ENCODE measurements at places on chromosomes 1 and 21.

DNA sequence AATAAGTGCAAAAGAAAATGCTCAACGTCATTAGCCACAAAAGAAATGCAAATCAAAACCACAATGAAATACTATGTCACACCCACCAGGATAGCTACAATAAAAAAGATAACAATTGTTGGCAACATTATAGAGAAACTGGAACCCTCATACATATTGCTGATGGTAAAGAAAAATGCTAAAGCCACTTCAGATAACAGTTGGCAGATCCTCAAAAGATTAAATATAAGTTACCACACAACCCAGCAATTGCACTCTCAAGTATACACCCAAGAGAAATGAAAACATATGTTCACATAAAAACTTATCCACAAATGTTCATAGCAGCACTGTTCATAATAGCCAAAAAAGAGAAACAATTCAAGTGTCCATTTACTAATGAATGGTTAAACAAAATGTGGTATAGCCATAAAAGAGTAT is 20.7 kb downstream of the TRIM33 start:
- DNase-seq, result no peak

- no peak for DNase-seq
Measured at GRCh38 chr1:30038134-30039025, 685.0 kb downstream of the MATN1 start.

- no peak for DNase-seq
Measured at GRCh38 chr1:212752252-212752933, 39.2 kb downstream of the NSL1 start.

GRCh38 chr21:46178961-46179360 is 5.3 kb downstream of the SPATC1L start:
- no peak for DNase-seq

- DNase-seq, result no peak
Measured at GRCh38 chr1:57017200-57017599, 51.4 kb upstream of the C8B start.

DNA sequence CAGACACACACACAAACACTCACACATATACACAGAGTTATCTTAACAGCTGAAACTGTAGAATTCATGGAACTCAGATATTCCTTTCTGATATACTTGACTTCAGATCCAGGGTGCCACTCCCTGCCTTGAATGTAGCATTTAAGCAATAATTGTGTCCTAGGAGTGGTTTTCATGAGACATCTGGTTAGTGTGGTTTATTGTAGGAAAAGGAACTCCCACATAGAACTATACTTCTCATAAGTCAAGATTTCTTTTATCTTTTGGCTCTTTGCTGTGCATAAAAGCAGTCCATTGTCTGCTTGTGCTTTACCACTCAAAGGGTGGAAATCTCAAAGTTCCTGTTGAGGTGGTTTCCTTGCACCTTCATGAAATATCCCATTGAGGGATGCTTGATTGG is 272.6 kb upstream of the SGIP1 start:
- DNase-seq, result no peak

DNA sequence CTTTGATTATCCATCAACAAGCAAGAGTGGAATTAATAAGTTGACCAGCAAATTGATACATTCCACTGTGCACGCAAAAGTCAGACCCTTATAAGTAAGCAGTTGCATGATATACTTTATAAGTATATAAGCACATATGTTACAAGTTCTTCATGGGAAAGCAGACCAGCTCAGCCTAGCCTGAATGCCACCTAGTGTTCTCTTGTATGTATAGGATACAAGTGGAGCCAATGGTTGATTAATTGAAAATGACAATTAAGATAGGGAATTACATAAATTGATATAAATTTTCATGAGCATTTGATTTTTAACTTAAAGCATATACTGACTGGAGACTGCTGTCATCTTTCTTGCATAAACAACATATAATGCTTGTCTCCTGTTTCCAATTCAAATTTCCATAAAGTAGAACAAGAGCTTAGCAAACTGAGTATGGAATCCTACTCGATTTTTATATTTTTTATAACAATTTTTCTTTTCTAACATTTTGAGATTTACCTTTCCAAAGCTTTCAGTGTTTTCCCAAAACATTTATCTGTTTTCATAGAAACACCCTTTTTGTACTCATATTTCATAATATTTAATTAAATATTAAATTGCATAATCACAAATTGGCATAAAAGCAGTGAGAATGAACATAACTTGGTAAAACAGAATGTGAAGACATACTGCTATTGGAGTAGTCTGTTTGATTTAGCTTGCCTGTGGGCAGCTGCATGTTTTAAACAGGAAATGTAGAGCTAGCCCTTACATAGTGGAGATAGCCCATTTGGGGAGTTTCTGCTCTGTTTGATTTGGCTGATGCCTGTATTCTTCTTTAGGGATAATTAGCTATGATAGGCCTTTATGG is 62.8 kb downstream of the MAGI3 start:
- no peak for DNase-seq

DNA sequence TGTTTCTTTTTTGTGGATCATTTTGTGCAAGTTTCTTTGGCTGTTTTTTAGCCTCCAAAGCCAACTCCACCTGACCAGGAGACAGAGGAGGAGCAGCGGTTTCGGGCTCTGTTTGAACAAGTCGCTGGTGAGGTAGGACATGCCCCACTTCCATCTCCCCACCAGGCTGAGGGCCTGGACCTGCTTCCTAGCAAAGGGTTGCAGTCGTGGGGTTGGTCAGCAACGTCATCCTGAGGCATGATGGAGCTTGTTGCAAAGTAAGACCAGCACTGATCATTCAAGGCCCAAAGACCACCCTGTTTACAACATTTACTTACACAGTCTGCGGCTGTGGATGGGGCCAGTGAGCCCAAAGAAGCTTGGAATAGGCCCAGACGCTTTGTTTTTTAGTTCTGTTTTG is 40.3 kb downstream of the CAPN9 start:
- no peak for DNase-seq

DNA sequence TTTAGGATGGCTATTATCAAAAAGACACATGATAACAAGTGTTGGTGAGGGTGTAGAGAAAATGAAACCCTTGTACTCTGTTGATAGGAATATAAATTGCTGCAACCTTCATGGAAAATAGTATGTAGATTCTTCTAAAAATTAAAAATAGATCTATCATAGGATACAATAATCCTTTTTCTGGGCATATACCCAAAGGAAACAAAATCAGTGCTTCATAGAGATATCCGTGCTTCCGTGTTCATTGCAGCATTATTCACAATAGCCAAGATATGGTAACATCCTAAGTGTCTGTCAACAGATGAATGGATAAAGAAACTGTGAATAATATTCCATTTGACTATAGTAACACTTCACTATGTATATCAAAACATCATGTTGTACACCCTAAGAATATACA is 106.7 kb downstream of the MIS18A start:
- no peak for DNase-seq

GRCh38 chr1:160163615-160164014 is 12.2 kb downstream of the ATP1A4 start:
- no peak for DNase-seq

- no peak for DNase-seq
Measured at GRCh38 chr1:204225841-204226735, 12.3 kb upstream of the GOLT1A start.

DNA sequence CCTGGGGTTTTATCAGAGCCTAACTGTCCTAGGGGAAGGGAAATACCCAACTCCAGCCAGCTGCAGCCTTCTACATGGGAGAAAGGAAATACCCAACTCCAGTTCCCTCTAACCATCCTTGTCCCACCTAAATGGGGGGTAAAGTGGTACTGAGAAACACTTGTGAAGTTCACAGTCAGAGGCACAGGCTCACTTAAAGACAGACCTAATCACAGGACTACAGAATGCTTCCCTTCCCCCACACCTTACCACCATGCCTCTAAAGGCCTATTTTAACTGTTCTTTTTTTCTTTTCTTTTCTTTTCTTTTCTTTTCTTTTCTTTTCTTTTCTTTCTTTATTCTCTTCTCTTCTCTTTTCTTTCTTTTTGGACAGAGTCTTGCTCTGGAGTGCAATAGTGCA is 324.6 kb downstream of the SPATA17 start:
- no peak for DNase-seq

- no peak for DNase-seq
Measured at GRCh38 chr1:6412896-6413295, 6.8 kb downstream of the HES2 start.

GRCh38 chr1:9129266-9130041 is 552 bp upstream of the GPR157 start:
- no peak for DNase-seq

DNA sequence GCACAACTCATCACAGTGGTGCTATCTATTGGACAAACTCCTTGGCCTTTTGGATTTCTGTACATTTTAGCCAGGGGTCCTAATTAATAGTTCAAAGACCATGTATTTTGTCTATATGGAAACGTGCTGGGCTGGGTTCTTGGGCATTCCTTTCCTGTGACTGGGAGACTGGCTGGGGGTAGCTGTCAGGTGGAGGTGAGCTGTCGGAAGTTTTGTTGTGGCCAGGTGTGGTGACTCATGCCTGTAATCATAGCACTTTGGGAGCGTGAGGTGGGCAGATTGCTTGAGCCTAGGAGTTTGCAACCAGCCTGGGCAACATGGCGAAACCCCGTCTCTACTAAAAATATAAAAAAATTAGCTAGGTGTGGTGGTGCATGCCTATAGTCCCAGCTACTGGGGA is 392.4 kb downstream of the RPS6KC1 start:
- no peak for DNase-seq

DNA sequence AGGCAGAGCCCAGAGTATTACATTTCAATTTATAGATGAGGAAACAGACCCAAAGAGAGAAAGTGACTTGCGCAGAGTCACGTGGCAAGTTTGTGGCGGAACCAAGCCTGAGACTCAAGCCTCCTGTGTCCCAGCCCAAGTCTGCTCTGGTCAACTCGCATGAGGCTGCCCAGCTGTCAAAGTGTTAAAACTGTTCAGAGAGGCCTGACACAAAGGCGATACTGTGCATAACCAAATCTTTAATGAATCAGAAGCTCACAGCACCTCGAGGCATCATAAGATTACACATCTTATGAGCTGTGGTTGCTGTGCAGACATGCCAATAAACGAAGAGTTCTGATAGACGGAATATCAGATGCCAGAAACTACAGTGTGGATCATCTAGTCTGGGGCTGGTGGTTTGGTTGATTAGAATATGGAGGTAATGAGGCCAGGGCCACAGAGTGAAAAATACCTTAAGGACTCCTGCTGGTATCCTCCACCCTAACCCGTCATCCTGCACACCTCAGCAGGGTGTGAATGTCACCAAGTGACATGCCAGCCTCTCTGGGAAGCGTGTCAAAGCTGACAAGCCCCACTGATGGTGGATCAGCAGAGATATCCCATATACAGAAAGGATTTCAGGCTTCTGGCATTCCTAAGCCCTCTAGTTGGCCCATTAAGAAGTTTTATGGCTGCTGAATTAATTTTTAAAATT is 42.2 kb downstream of the TNNT2 start:
- no peak for DNase-seq

DNA sequence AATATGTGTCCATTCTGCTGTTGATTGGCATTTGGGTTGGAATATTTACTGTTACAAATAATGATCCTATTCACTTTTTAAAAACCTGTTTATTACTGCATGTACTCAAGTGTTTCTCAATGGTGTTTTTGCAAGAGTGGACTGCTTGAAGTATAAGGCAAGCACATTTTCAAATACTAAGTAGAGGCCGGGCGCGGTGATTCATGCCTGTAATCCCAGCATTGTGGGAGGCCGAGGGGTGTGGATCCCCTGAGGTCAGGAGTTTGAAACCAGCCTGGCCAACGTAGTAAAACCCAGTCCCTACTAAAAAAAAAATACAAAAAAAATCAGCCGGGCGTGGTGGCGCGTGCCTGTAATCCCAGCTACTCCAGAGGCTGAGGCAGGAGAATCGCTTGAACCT is 276.9 kb upstream of the ADGRL4 start:
- no peak for DNase-seq

DNA sequence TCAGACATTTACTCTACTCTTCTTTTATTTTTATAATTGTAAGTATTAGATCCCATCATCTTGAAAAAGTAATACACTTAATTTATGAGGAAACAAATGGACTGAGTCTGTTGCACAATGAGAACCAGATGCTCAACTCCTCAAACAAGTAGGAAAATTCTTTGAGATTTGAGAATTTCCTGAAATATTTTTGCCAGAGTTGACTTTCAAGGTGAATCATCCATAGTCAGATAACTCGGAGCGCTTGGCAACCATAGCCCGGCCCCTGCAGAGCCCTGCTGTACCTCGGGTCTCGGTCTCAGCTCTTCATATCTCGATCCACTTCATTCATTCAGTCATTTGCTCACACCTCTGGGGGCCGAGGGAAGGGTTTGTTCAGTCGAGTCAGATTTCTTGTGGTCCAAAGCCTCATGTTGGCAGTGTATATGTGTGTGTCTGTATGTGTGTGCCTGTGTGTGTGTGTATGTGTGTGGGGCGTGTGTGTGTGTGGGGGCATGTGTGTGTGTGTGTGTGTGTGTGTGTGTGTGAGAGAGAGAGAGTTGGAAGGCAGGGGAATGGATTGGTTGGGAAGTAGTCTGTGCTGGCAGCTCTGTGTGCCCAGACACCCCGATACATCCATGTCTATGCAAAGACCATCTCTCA is 18.1 kb upstream of the PCP4 start:
- DNase-seq, result no peak

- no peak for DNase-seq
Measured at GRCh38 chr1:108854221-108855019, 2.5 kb downstream of the AKNAD1 start.

- DNase-seq, result no peak
Measured at GRCh38 chr1:17191990-17192242, 13.0 kb upstream of the PADI1 start.

GRCh38 chr1:210321552-210321951 is 7.2 kb upstream of the HHAT start:
- no peak for DNase-seq

DNA sequence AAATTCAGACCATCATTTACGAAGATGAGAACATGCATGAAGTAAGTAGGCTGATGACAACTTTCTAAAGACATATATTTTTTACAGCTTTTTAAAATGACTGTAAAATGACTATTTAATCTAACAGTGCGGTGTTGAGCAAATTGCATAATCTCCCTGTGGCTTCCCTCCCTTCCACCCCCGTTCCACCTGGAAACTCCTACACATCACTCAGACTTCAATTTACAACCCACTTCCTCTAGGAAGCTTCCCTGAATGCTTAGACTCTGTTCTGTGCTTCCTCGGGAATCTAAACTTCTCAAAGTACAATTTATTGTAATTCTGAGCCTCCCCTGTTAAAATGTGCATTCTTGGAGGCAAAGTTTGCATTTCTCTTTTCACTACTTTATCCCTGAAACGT is 354.9 kb downstream of the DPYD start:
- DNase-seq, result no peak

- no peak for DNase-seq
Measured at GRCh38 chr1:149879556-149879955, 19.8 kb upstream of the BOLA1 start.

GRCh38 chr1:172390301-172390682 is 30.2 kb upstream of the C1orf105 start:
- DNase-seq, result no peak

GRCh38 chr21:26800970-26801431 is 44.2 kb downstream of the ADAMTS1 start:
- DNase-seq, result no peak

- no peak for DNase-seq
Measured at GRCh38 chr1:59195151-59195550, 101.7 kb upstream of the FGGY start.

Data from substantia nigra (tissue), 51 donors.